SW480 (cell line): ENCODE measurements at places on chromosomes 12 and 14.

DNA sequence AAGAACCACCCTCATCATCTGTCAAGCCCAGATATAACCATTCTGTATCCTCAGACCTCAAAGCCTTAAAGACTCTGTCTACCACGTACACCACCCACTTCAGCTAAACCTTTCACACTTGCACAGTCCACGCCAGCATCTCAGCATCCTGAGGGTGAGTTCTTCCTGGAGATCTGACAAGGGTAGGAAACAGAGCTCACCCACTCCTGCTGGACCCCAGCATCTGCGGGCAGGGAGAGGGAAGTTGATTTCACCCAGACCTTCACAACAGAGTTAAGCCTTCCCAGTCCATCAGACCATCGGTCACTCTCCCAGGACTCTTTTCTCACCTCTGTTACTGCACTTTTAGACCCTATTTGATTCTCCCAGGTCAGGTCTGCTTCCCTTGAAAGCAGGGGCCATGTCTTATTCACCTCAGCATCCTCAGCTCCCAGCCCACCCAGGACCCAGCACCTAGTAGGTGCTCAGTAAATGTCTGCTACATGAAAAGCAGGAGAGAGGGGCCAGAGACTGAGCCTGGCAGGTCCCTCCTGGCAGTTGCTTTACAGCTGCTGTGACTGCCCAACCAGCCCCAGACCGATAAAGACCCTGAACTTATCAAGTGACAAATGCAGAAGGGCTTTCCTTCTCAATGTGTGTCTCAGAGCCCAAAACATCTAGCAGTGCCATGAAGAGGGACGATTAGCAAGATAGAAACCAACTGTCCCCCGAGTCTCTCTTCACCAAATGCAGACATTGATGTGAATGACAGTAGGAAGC lies 34.1 kb downstream of the ANO2 start:
- no peak for DNase-seq

DNA sequence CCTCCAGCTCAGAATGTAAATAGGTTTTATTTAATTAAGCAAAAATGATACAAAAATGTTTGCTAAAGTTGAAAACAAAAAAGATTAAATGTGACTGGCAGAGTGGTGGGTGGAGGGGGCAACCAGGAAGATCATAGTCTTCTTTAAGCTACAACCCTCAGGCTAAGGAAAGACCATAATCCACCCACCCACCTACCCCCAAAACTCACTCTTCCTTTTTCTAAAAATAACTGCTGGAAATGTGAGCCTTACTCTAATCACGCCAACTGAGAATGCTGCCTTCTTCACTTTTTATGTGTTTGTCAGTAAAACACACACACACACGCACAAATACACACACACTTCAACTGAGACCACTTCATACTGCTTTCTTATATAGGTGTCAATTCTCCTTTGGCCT lies 230.0 kb upstream of the EGLN3 start:
- no peak for DNase-seq

DNA sequence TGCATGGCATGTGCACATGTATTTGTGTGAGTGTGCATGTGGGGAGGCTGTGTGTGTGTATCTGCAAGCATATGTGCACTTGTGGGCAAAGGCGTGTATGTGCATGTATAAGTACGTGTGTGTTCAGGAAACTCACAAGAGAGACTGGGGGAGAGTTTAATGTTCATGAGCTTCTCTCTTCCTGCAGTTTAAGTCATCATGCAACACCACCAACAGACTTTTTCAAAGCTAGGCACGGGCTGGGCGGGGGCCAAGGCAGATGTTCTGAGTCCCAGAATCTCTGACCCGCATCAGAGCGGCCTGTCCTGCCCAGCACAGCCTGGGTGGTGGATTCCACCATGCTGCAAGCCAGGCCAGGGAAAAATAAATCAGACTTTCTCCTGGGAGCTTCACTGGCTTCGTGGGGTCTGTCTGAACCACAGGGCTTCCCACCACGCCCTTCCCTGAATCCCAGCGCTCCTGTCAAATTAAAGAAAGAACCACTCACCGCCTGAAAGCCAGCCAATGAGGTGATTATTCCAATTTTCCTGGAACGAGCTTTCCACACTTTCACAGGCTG lies 75.7 kb downstream of the PITPNM2 start:
- no peak for DNase-seq

- DNase-seq: no peak
Observed at GRCh38 chr14:54890788-54891187, 11.8 kb downstream of the GCH1 start.

DNA sequence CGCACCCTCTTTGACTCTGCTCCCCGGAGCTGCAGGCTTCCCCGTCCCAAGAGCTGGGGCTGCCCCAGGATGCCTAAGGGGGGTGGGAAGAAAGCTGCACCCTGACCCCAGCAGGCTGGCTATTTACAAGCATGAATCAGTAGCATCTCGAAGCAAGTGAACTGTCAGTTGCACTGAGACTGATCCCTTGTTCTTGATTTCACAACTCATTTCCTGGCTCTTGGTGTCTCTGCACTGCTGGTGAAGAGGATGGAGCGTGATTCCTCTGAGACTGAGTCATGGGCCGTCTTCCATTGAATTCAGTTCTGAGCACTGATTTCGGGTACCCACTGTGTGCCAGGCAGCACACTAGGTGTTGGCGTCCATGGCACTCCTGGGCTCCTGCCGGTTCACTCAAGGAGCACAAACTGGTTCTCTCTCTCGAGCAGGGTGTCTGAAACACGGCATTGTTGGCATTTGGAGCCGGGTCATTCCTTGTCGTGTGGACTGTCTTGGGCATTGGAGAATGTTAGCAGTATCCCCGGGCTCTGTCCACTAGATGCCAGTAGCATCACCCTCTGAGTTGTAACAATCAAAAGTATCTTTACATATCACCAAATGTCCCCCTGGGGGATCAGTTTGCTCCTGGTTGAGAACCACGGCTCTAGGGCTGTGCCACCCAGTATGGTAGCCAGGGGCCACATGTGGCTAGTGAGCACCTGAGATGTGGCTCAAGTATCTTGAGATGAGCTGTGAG lies 86.9 kb downstream of the RIN3 start:
- no peak for DNase-seq

DNA sequence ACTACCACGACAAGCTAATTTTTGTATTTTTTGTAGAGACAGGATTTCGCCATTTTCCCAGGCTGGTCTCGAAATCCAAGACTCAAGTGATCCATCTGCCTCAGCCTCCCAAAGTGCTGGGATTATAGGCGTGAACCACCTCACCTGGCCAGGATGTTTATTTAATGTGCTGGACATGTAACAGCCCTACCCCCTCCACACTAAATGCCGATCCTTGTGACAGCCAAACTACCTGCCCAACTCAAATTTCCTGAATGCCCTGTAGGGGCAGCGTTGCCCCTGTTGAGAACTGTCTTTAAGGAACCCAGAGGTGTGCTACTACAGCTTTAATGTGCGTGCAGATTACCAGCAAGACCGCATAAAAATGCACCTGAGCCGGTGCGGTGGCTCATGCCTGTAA lies 48.1 kb downstream of the KCNK13 start:
- no peak for DNase-seq

GRCh38 chr12:76940671-76941445 lies 62.0 kb upstream of the CSRP2 start:
- DNase-seq: no peak

- DNase-seq: no peak
Observed at GRCh38 chr12:86331012-86331411, 74.8 kb upstream of the MGAT4C start.

DNA sequence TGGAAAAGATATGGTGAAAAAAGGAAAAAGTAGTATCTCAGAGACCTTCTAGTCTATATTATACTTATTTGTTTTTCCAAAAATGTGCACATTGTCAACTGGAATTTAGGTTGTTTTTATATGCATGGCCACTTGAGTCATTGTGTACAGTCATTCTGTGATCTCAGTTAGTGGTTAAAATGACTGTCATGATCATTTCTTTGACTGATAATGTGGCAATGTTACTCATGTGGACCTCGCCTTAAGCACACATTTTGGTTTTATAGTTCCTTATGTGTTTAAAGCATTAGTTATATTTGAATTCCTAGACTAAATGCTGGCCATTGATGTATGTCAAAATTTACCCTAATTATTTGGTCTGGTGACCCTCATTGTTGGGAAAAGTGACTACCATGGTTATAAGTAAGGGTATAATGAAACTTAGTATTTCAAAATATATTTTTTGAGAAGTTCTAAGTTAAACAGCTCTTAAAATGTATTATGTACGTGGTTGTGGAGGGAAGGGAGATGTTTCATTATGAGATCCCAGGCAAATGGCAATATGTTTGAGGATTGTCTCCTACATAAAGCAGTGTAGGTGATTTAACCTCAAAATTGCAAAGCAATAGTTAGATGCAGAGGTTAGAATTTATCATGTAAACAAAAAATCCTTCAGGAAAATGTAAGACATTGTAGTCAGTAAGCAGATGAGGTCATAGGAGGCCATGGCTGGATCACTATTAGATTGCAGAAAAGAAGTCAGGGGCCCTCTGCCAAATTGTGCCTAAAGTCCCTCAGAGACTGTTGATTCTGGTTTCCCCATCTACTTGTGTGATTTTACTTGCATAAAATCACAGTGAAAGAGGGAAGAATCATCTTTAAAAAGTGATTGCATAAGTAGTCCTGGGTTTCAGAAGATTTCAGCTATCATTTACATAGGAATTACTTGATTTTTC lies 17.5 kb downstream of the PNMA1 start:
- peak; percentile 32 for DNase-seq

DNA sequence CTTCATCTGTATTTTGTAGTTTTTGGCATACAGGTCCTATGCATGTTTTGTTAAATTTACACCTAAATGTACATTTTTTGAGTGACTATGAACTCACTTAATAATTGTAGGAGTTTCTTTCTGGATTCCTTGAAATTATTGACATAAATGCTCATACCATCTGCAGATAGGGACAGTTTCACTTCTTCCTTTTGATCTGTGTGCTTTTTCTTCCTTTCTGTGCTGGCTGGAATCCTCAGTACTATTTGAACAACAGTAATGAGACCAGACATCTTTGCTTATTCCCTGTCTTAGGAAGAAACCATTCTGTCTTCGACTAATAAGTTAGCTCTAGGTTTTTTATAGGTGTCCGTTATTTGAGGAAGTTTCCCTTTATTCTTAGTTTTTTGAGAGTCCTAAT lies 110.3 kb downstream of the ADGRD1 start:
- no peak for DNase-seq
